Stimulated activated CD8-positive, alpha-beta memory T cell treated with anti-CD3 and anti-CD28 coated beads, Interleukin-12 subunit alpha, Interleukin-12 subunit beta, amount 100 ng/mL, for 1 hour (primary cell): ENCODE measurements at places on chromosomes 6 and 20.

DNA sequence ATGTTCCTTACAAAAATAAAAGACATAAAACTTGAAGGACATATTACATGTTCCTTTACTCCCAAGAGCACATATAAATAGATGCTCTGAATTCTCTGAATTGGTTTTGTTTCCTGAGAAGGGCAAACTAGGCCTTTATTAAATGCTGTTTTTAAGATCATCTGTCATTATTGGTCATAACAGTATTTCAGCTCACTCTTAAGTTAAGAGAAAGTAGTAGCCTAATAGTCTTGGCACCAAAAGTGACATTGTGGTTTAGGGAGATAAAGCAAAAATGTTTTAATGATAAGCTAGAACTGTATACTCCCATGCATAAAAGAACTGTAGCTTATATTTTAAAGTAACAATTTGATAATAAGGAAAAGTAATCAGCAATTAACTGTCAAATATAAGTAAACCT lies 361.1 kb upstream of the PTCHD4 start:
- no peak for DNase-seq

DNA sequence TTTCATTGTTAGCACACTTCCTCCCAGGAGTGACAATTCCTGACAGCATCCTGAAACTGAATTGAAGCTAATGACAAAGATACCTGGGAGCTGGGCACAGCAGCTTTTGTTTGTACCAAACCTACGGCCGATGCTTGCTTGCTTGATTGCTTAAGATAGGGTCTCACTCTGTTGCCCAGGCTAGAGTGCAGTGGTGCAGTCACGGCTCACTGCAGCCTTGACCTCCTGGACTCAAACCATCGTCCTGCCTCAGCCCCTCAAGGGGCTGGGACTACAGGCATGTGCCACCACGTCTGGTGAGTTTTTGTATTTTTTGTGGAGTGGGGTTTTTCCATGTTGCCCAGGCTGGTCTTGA lies 84.7 kb upstream of the SCP2D1 start:
- no peak for DNase-seq

- DNase-seq, result no peak
Observed at GRCh38 chr6:99232056-99232455, 117.4 kb downstream of the FAXC start.

- no peak for DNase-seq
Observed at GRCh38 chr6:46876126-46876525, 45.6 kb downstream of the ADGRF5 start.

- DNase-seq, result no peak
Observed at GRCh38 chr20:25496968-25497401, 88.3 kb downstream of the NINL start.

- DNase-seq, result no peak
Observed at GRCh38 chr6:41687501-41688175, 47.8 kb downstream of the TFEB start.

- DNase-seq, result no peak
Observed at GRCh38 chr20:52936351-52937340, 35.5 kb upstream of the TSHZ2 start.

DNA sequence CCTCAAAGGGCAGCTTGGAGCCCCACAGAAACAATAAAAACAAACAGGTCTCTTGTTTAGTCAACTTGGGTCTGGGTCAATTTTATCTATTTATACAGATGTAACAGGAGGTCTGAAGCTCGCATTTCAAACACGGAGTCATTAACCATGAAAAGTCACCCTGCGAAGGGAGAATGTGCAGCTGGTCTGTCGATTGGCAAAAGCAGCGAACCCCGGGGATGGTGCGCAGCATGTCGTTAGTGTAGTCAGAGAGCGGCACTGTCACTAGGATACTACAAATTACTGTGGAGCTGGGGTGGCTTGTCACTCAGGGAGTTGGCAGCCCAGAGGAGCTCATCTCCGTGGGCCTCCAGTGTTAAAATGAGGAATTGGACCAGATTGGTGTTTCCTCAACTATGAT lies 190.4 kb upstream of the ARG1 start:
- no peak for DNase-seq

GRCh38 chr6:37155394-37156312 lies 14.3 kb upstream of the PIM1 start:
- no peak for DNase-seq

DNA sequence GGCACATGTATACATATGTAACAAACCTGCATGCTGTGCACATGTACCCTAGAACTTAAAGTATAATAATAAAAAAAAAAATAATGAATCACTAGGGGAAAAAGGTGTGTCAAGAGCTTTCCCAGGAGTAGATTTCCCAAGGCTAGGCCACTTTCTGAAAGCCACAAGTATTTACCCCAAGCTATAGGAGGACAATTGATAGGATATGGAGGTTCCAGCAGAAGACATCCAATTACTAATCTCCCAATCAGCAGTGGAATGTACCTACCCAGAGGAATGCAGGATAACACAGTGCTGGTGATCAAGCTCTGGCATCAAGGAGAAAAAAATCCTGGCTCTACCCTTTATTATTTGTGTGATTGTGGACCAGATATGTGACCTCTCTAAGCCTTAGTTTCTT lies 562.7 kb downstream of the RFPL4B start:
- DNase-seq, result no peak

DNA sequence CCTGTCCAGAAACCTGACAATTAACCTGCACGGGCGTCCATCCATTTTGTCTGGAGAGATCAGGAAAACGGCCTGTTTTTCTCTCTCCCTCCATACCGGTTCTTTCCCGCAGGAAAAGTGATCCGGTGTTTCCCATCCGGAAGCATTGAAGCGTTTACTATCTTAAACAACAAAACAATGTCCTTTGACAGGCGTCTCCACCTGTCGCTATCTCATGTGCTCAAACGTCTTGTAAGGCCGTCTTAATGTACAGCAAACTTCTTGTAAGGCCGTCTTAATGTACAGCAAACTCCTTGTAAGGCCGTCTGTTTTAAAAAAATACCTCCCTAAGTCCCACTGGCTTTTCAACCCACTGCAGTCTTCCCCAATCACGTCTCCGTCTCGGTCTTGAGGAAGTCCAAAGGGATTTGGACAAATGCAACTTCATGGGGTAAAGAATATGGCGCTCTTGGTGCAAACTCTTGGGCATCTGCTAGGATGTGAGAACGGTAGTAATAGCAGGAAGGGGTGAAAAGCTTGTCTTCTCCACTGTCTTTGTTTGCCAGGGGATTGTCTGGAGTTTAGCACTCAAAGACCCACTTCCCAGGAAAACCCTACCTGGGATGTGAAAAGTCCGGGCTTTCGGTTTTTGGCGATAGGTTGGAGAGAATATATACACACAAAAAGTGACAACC lies 29.9 kb upstream of the TRIM27 start:
- DNase-seq, result no peak

DNA sequence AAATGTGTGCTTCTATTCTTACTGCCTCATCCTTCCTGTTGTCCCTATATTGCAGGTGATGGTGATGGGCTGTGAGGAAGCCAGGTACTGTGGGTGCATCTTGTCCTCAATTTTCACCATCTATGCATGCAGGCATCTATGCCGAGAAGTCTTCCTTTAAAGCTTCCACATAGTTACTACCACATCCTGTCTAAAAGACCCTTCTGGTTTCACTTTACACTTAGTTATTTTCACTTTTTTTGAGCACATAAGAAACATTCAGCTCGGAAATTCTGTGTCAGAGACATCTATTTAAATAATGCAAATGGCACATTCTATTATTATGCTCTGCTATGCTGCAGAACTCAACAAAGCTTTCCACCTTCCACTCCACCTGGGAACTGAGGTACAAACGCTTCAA lies 28.2 kb upstream of the FABP7 start:
- DNase-seq, result no peak

DNA sequence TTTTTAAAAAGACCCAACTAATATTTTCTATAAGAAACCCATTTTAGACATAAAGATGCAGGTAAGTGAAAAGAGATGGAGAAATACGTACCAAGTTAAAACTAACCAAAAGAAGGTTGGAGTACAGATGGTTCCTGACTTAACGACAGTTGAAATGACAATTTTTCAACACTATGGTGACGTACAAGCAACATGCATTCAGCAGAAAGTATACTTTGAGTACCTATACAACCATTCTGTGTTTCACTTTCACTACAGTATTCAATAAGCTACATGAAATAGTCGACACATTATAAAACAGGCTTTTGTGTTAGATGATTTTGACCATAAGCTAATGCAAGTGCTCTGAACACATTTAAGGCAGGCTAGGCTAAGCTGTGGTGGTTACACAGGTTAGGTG lies 228.9 kb downstream of the RNGTT start:
- no peak for DNase-seq
